Activated CD8-positive, alpha-beta memory T cell treated with anti-CD3 and anti-CD28 coated beads, Interleukin-2, amount 50 U/mL, for 48 hours (primary cell): ENCODE measurements at places on chromosomes 1 and 21.

GRCh38 chr1:54081306-54082270 lies 28.2 kb downstream of the TCEANC2 start:
- DNase-seq, result peak; percentile 79

- no peak for DNase-seq
These were observed 8.1 kb downstream of the ARF1 start for GRCh38 chr1:228090613-228091081.

- DNase-seq, result no peak
These were observed 30.3 kb downstream of the PTPRC start for GRCh38 chr1:198669023-198669698.

DNA sequence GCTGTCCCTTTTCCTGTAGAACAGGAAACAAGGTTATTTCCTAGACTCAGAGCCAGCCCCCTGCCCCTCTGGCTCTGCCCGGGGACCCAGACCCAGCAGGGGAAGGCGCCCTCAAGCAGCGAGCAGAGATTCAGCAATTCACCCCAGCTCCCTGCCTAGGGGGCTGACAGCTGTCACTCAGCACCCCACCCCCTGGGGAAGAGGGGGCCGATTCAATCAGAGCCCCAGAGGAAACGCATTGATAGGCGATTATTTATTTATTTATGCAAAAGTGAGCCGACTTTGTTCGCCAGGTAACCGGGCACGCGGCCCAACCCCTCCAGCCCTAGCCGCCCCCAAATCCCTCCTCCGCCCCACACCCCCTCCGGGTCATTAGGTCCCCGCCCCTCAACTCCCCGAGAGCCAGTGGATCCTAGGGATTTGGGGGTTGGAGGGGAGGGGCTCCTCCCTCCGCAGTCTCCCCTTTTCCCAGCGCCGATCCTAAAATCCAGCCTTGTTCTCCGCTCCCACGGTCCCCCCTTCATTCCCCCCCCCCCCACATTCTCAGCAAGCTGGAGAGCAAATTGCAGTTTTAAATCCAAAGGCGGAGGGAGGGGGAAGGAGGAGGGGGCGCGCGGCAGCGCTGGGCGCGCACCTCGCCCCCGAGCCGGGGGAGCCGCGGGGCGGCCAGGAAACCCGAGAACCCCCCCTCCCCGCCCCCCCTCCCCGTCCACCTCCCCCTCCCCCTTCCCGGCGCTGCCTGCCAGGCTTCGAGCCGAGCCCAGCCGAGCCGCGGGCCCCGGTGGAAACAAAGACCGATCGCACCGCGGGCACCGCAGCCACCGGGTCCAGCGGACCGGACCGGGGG lies 1.3 kb downstream of the AHDC1 start:
- no peak for DNase-seq

DNA sequence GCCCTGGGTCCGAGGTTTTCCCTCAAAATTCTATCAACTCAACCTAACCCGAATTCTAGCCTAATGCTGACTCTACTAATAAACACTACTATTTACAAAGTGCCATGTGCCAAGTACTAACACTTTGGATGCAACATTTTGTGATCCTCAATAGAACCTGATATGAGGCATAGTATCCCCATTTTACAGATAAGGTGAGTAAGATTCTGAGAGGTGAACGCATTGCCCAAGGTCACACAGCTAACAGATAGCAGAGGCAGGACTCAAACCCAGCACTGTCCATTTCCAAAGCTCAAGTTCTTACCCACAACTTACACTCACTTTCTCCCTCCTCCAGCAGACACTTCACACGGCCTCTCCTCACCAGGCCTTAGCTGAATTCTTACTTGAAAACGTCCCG lies 46.0 kb upstream of the LAPTM5 start:
- DNase-seq, result no peak

GRCh38 chr21:18155508-18156193 lies 89.0 kb upstream of the CHODL start:
- no peak for DNase-seq

DNA sequence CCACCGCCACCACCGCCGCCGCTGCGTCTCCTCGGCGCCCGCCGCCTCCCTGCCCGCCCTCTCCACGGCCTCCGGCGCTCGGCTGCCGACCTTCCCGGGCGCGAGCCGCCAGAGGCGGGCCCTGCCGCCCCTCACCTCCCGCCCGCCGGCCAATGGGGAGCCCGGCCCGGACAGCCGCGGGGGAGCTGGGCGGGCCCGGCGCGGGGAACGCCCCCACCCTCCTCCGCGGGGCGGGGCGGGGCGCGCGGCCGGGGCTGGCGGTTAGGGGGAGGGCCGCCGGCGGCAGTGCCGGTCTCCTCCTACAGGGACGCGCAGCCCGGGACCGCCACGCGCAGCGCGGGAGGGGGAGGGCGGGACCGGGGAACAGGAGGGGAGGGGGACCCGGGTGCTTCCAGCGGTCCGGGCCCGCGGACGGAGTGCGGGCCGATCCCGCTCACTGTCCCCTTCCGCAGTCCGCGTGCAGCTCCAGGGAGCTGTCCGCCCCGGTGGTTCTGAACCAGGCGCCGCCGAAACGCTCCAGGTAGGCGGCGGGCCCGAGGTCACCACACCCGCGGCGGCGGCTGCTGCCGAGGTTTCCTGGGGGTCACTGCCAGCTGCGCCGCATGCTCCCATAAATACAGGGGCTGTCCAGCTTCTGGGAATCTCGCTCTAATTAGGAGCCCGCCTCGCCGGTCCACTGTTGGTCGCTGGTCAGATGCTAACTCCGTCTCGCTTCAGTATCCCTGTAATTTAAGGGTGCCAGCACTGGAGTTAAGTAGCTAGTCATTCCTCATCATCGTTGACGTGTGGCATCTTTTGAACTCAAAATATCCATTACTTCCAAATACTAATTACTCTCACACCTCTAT lies at the start of gene PGBD5:
PGBD5 (minus strand) TSS at position 87 of the 848 bp plus-strand sequence. CDS start 404 bp downstream, outside the sequence.
- peak; percentile 85 for DNase-seq

DNA sequence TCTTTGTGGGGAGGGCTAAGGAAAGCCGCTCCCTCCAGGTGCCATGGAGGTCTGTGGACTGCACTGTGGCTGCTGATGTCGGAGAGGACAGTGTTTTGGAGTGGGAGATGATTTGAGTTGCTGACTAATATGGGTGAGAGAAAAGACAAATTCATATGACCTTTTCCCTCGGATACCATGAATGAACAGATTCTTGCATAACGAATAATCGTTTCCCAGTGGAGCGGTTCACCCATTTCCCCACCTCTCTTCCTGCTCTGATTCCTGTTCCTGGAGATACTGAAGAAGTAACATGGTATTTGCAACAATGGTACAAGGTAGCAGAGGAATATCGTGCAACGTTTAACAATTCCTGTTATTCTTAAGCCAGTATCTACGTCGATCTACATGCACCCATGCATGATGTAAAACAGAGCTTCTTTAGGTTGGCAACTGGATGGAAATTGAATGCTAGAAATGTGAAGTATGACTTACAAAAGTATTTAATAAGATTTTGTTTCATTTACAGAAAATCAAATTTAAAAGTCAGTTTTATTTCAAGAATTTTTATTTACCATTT lies 227.1 kb downstream of the TOMM20 start:
- no peak for DNase-seq

DNA sequence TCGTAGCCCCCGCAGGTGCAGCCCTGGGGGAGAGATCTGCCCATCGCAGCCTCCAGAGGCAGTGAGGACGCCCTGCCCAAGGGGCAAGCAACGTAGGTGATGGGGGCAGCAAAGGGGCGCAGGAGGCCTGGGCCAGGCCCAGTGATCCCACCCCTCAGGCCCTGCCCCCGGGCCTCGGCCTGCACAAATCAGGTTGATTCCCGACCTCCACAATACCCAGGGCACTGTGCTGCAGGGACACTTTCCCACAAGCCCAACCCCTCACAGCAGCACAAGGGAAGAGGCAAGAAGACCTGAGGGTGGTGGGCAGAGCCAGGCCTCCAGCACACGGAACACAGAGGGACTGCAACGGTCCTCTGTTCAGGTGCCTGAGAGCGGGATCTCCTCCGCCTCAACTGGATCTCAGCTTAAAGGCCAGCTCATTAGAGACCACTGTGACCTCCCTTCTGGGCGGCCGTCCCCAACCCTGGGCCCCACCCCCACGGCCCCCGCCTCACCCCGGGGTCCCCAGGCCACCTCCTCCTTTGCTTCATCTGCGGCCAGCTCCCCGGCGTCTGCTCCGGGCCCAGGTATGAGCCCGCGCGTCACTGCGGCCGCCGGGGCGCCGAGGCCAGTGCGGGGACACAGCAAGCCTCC lies 812 bp upstream of the ARF1 start:
- no peak for DNase-seq

- DNase-seq, result peak; percentile 95
These were observed at the start of gene SUMO3 for GRCh38 chr21:44817914-44818639. TSS of gene SUMO3 (minus strand) at chr21:44818062. CDS start at chr21:44817968, 94 bp downstream.

DNA sequence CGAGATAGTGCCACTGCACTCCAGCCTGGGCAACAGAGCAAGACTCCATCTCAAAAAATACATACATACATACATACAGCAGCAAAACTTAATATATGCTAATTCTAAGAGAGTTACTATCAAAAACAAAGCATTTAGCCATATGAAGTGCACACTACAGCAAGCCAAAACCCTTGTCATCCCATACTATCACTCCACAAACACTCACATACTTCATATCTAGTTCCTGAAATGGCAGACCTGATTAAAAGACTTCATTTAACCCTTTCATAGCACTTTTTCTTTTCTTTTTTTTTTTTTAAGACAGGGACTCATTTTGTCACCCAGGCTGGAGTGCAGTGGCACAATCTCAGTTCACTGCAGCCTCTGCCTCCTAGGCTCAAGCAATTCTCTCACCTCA lies 65.6 kb downstream of the COP1 start:
- no peak for DNase-seq
